Fibroblast of skin of abdomen (primary cell): ENCODE measurements at places on chromosomes 4 and X.

DNA sequence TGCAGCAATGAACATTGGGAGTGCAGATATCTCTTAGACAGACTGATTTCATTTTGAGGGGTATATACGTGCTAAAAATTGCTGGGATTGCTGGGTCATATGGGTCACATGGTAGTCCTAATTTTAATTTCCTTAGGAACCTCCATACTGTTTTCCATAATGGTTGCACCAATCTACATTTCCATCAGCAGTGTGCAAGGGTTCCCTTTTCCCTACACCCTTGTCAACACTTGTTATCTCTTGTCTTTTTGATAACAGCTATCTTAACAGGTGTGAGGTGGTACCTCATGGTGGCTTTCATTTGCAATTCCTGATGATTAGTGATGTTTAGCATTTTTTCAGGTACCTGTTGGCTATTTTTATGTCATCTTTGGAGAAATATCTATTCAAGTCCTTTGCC lies 57.0 kb downstream of the GPC3 start:
- no peak for DNase-seq

GRCh38 chrX:13418126-13419097 lies 98.6 kb upstream of the ATXN3L start:
- DNase-seq, result peak; percentile 70

DNA sequence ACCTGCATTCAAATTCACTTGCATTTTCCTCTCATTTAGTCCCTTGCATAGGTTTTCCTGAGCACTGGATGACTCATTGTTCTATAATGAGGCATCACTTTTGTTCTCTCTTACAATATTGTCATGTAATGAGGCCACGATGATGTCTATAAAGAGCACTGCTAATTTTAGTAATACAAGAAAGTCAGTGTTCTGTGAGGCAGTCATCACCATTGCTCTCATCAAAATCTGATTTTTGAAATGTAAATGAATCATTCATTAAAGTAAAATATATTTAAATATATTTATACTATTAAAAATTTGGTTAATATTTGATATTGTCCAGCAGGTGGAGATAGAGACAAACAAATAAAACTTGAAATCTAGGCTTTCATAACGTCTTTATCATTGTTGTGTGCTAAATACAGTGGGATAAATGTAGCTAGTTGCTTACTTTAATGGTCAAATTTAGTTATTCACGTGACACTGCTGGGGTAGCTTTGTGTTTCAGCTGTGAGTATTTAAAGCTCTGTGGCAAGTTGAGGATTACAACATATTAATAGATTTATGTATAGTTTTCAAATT lies 15.4 kb downstream of the HMGB2 start:
- peak; percentile 47 for DNase-seq

- no peak for DNase-seq
Measured at GRCh38 chr4:13365195-13365594, 118.9 kb downstream of the RAB28 start.
